ENCODE measurements at places on chromosomes 6 and 20.
A peak's percentile ranks its signal among the peaks of the same experiment; 100 is the strongest.

- DNase-seq: no peak
These were observed 12.8 kb upstream of the FANCE start for GRCh38 chr6:35439308-35439707.

- no peak for DNase-seq
These were observed 6.0 kb downstream of the STX11 start for GRCh38 chr6:144156338-144156737.

- DNase-seq: no peak
These were observed 20.0 kb downstream of the PNLDC1 start for GRCh38 chr6:159819932-159820640.

DNA sequence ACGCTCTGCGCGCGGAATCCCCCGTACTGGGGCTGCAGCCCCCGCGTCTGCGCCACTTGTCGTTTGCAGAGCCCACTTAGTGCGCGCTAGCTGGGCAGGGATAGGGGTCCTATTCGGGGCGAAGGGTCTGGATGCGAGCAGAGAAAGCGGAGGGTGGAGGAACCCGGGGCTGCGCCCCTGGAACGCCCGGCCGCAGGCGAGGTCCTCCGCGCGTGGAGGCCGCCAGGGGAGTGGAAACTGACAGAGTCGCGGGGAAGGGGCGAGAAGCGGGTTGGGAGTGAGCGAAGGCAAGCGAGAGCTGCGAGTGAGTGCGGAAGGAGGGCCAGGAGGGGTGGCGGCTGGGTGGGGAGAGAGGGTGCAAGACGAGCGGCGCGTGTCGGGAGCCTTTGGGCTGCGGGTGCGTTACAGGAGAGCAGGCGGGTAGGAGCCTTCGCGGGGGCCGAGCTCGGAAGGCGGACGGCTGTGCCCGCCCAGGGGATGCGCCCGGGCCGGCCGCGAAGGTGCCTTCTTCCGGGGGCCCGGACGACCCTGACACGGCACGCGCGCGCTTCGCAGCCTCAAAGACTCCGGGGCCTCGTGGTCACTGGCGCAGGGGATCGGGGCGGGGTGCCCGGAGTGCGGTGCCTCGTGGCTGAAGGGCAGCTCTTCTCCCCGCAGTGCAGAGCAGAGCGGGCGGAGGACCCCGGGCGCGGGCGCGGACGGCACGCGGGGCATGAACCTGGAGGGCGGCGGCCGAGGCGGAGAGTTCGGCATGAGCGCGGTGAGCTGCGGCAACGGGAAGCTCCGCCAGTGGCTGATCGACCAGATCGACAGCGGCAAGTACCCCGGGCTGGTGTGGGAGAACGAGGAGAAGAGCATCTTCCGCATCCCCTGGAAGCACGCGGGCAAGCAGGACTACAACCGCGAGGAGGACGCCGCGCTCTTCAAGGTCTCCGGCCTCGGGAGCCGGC is 1.2 kb downstream of the IRF4 start:
- peak; percentile 23 for DNase-seq

DNA sequence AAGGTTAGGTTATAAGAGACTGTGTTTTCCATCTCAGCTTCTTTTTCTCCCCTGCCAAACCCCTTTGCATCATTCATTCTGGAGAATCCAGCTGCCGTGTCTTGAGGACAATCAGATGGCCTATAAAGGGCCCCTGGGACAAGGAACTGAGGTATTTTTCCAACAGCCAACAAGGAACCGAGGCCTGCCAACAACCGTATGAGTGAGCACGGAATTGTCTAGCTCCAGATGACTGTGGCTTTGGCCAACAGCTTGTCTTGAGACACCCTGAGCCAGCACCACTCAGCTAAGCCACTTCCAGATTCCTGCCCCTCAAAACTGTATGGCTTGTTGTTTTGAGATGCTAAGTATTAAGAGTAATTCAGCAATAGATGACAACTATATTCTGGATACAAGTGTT is 433.7 kb upstream of the HSF2 start:
- no peak for DNase-seq

- DNase-seq: no peak
These were observed 89.9 kb downstream of the NOL4L start for GRCh38 chr20:32495217-32495565.

- DNase-seq: no peak
These were observed 18.2 kb downstream of the BCL2L1 start for GRCh38 chr20:31704225-31705119.

GRCh38 chr20:23227274-23227673 is 123.3 kb upstream of the NXT1 start:
- no peak for DNase-seq

GRCh38 chr6:112116221-112116620 is 28.8 kb downstream of the FAM229B start:
- no peak for DNase-seq

DNA sequence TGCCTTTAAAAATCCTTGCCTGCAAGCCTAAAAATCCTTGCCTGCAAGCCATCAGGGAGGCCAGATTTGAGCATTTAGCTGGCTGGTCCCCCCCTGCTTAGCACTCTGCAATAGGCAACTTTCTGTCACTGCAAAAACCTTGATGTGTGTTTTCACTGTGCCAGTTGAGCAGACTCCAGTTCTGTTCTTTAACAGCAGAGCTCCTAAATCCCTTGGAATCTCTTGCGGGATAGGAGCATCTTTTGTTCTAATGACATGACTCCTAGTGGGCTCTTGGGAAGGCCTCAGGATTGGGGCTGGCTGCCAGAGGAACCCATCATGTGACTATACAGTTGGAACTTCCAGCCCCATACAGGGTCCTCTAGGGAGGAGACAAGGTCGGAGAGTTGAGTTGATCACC is 50.4 kb downstream of the FAM184A start:
- no peak for DNase-seq

DNA sequence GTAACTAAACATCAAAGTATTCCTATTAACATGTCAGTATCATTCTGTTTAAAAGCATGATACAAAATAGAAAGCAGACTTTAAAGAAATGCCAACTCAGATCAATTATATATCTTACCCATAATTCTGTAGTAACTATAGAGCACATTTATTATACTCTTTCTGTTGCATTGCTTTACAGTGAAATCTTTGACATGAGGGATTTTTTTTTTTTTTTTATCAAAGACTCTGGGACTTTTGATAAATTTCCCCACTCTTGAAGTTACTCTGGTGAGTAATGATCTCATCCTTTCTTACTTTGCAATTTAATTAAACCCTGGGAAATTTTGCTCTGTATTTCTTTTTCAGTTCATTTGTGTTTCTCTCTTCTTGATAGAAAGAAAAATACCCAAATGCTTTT is 17.4 kb downstream of the ADGRF4 start:
- DNase-seq: no peak

DNA sequence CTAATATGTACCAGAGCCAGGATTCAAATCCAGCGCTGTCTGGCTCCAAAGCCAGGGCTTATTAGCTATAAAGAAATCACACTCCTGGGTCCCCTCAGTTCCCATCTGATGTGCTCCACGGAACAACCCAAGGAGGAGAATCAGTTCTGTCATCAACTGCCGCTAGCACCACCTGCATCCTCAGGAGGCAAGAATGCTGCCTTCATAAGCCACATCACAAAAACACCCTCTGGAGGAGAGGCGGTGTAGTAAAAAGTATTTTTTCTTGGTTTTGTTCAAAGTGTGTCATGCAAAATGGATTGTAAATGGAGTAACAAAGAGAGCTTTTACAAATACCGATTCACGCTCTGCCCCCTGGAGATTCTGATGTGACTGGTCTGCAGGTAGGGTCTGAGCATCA is 57.1 kb downstream of the TNFRSF21 start:
- no peak for DNase-seq

All from activated CD4-positive, CD25-positive, alpha-beta regulatory T cell (primary cell).